ENCODE measurements at places on chromosomes 7 and 10.

GRCh38 chr10:7610026-7610425 lies 56.7 kb downstream of the ITIH5 start:
- DNase-seq = no peak

DNA sequence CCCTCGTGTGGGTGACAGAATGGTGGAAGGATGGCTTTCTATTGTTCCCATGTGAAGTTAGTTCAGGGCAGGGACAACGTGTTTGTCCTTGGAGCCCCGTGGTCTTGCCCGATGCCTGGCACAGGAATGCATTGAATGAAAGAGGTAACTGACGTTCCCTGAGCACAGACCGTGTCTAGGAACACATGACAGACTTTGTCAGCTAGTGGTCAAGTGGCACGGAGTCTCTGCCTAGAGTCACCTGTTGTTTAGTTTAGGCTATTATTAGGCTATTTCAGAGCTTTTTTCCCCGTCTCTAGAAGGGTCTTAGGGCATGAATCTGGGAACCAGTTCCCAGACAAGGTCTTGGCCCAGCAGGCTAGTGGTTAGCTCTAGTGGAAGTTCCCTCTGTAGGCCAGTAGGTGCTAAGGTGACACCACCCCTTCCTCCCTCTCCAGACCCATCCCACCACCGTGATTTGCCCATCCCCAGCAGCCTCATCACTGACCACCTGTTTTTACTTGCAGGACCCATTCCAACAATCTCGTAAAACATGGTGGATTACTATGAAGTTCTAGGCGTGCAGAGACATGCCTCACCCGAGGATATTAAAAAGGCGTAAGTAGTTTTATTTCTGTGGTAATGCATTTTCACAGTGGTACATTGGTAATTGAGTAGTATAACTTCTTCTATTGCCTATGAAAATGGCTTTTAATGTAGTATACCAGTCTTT lies 21.4 kb downstream of the DNAJB6 start:
- no peak for DNase-seq

GRCh38 chr10:84149854-84150253 lies 10.5 kb downstream of the GHITM start:
- DNase-seq = no peak

DNA sequence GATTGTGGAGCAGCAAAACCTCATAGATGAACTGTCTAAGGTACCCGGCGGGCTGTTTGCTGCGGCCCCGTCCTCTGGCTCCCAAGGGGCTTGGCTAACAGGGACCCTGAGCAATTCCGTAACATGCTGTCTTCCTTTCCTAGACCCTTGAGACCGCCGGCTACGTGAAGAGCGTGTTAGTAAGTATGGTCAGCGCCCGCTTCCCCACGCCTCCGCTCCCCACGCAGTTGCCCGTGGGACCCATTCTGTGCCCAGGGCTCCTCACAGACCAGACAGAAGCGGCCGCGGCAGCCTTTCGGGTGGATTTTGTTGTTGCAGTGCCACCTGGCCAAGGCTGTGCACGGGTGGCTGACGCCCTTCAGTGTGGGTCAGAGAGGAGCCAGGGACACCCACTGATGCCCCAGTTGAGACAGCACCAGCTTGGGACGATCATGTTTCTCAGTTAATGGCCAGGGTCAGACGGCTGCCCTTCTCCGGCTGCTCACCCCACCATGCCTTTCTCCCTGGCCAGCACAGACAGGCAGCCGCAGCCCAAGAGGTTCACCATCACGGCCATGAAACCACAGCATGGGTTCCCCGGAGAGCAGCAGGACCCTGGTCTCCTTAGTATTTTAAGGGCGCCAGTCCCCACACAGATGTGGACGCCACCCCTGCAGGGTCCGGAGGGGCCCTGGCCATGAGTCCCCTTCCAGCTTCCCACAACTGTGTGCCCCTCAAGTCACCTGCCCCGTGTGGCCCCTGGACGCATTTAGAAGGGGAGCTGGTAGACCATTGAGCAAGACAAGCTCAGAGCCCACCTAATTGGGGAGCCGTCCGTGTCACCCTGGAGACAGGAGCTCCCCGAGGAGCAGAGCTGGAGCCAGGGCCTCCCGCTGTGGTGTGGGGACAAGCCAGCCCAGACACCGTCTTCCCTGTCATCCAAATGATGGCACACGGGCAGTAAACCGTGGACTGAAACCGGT lies 49.4 kb upstream of the DPYSL4 start:
- DNase-seq = no peak
